Skeletal muscle cell (primary cell): ENCODE measurements at places on chromosomes 7 and 10.
A peak's percentile ranks its signal among the peaks of the same experiment; 100 is the strongest.

DNA sequence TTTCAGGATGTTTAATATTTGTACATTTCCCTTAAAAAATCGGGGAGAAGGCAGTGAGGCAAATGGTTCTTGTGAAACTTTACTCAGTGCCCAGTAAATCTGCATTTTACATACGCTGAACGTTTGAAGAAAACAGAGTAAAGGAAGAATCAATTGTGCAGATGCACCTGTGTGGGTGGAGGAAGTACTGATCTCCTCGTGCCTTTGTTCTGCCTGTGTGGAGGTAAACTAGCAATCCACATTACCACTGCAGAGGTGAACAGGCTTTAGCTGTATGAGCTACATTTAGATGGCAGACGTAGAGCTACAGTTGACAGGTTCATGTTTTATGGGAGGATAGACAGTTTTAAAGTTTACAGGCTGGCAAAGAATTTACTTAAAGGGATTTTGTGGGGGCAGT lies 62.7 kb upstream of the VIPR2 start:
- no peak for DNase-seq

- DNase-seq, result no peak
These were observed 581.2 kb downstream of the SUGCT start for GRCh38 chr7:40716052-40716451.

GRCh38 chr7:135706858-135707569 lies 21.0 kb downstream of the SLC13A4 start:
- DNase-seq, result no peak

- DNase-seq, result peak; percentile 15
These were observed 24.0 kb upstream of the KMT2C start for GRCh38 chr7:152459724-152460251.

DNA sequence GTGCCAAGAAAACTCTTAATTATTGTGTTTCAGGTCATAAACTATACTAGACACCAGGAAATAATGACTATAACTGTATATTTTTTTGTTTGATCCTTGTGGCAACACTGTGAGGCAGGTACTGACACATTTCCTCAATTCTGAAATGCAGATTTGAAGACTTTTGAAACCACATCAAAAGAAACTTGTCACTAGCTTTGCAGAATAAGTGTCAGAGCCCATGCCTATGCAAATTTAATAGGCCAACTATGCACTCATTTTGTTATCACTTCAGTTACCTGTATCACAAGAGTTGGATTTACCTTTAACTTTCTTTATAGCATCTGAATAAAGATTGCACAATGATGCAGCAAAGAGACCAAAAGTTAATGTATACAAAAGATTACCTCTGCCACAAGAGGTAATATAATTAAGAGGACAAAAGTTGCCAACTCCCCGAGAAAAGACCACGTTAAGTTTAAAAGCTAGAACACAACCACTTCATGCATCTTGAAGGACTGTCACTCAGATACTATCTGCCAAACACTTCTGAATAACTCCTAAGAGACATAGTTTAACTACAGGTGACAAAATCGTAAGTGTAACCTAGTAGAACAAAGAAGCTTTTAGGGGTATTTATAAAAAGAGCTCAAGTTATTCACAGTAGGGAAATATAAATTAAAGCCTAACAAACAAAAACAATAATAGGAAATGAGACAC lies 80.5 kb downstream of the ELAPOR2 start:
- no peak for DNase-seq

- DNase-seq, result no peak
These were observed 100.4 kb upstream of the MACROH2A2 start for GRCh38 chr10:69952069-69952800.

- DNase-seq, result no peak
These were observed 69.9 kb downstream of the APBB1IP start for GRCh38 chr10:26508016-26508415.

DNA sequence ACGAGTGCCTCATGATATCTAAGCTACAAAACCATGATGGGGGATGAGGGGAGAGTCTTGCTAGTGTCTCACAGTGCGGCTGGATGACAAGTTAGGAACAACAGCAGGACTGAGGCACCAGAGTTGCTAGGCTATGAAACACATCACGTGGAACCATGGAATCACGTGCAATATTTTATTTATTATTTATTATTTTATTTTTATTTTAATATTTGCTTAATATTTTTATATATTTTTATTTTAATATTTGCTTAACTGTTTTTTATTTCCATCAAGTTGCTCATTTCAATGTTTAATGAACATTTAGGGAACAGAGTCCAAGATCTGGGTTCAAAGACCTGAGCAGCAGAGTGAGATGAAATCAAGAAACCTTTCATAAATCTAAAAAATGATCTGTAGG lies 614.6 kb downstream of the CNTNAP2 start:
- no peak for DNase-seq

GRCh38 chr7:149625947-149626392 lies 128.4 kb upstream of the ZNF746 start:
- DNase-seq, result peak; percentile 8

DNA sequence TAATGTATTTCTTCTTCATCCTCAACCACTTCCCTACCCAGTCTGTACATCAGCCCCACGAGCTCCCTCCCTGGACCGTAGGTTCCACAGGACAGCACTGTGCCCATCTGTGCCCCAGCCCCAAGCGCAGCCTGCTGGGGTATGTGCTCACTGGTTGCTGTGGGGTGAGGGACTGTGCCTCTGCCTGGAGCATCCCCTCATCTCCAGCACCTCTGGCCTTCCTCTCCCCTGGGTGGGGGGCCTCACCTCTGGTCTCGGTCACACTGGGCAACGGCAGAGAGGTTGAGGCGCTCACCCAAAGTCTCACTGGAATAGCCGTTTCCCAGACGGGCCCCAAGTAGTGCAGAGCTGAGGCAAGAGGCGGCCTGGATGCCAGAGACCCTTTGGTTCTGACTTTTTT lies 1.5 kb upstream of the PRKAR1B start:
- no peak for DNase-seq

- no peak for DNase-seq
These were observed 4.5 kb downstream of the STAM start for GRCh38 chr10:17648243-17649035.

GRCh38 chr7:104445393-104445792 lies 117.0 kb downstream of the LHFPL3 start:
- DNase-seq, result no peak

DNA sequence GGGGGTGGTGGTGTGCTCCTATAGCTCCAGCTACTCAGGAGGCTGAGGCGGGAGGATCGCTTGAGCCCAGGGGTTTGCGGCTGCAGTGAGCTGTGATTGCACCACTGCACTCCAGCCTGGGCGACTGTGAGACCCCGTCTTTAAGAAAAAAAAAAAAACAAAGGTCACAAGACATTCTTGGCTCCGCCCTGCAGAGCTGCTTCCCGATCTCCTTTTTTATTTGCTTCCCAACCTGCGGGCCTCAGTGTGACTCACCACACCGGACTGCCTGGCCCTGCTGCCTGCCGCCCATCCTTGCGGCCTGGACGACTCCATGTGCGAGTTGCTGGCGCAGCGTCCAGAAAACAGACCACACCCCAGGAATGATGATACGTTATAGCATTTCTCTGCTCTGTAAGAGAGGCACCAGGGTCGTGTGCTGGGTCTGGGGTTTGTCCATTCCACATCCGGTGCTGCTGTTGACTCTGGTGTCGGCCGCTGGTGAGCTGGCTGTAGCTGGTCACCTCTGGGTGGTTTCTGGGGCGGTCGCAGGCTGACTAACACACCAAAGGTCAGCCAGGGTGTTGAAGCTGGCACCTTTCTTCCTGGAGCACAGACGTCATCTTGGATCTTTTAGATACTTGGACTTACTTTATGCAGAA lies 123.6 kb downstream of the TCF7L2 start:
- DNase-seq, result peak; percentile 92

DNA sequence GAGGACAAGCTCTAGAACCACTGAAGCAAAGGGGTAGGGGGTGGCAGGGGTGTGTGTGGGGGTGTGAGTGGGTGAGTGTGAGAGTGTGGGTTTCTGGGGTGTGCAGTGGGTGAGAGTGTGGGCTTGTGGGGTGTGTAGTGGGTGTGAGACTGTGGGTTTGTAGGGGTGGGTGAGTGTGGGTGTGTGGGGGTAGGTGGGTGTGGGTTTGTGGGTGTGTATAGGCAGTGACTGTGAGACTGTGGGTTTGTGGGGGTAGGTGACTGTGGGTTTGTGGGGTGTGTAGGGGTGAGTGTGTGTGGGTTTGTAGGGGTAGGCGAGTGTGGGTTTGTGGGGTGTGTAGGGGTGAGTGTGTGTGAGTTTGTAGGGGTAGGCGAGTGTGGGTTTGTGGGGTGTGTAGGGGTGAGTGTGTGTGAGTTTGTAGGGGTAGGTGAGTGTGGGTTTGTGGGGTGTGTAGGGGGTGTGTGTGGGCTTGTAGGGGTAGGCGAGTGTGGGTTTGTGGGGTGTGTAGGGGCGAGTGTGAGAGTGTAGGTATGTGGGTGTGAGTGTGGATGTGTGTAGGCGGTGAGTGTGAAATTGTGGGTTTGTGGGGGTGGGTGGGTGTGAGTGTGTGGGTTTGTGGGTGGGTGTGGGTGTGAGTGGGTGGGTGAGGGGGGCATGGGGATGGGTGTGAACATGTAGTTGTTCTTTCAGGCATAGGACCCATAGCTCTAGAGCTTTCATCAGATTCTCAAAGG lies 8.8 kb downstream of the NOS3 start:
- no peak for DNase-seq

- no peak for DNase-seq
These were observed 257.0 kb downstream of the PHTF2 start for GRCh38 chr7:78055599-78055998.

DNA sequence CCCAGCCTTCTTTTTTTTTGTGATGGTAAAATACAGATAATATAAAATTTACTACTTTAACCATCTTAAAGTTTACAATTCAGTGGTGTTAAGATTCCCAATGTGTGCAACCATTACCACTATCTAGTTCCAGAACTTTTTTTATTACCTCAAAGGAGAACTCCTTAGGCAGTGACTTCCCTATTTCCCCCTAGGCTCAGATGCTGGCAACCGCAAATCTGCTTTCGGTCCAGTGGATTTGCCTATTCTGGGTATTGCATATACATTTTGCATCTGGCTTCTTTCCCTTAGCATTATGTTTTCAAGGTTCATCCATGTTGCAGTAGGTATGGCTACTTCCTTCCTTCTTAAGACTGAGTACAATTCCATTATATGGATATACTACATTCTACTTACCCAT lies 56.5 kb downstream of the AFAP1L2 start:
- no peak for DNase-seq

DNA sequence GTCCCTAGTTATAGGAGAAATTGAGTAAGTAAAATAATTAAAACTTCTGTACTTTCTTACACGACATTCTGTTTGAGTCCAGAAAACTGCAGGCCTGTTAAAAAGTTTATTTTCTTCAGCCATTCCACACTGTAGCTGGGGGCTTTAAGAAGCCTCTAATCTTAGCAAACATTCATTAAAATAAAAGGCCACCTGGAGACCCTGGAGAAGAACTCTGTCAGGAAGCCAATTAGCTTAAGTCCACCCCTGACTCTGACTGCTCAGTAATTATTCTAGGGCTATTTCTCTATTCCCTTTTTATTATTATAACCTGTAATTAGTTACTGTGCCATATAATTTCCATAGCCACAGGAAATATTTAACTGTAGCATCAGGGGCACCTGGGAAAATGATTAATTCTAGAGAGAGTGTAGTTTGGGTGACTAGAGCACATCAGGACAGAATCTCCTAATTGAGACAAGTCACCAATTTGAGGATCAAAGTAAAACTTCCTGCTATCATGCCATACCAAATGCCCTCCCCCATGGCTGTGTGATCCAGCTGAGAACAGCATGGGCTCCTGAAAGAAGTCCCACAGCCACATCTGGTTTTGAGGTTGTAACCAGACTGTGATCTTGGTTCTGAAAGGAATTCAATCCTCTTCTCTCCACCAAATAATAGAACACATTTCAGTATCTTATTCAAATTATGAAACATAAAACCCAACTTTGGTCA lies 1302.3 kb downstream of the XPNPEP1 start:
- DNase-seq, result no peak

GRCh38 chr7:7736671-7737070 lies 18.3 kb upstream of the RPA3 start:
- DNase-seq, result no peak

- DNase-seq, result no peak
These were observed 24.0 kb downstream of the WASL start for GRCh38 chr7:123724817-123725253.

DNA sequence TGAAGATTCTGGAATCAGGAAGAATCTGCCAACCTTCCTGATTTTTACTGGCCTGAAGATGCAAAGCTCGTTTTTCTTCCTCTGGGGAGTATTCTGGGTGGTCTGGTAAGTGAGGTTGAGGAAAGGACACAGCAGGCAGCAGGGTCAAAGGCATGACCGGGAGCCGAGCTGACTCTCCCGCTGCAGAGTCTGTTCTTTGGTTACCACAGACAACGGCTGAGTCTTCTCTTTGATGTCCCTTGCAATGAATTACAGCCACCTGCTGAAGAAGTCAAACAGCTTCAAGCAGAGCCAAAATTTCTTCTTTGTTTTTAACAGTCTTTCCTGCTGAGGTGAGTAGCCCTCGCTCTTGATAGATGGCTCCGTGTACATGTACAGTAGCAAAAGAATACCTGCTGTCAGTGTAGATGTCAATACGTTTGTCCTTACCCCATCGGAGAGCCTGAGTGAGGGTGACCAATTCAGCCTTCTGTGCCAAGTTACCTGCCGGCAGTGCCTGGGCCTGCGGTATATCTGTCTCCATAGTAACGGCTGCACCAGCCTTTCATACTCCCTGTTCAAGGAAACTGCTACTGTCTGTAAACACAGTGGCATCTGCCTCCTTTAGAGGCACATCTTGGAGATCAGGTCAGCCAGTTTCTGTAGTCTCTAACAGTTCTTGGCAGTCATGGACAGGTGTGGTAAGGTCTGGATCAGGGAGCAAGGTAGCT lies 76.4 kb downstream of the PRR15 start:
- no peak for DNase-seq
